ENCODE measurements at places on chromosomes 16 and 17. TPM values are rescaled to one million over a fixed set of nuclear protein-coding genes. Genes with fewer than 3 reads are reported as not detected.

NPTX1 gene
- 86.1 TPM for total RNA-seq

GRCh38 chr16:57310801-57311200 is 26.3 kb upstream of the PLLP start:
- no peak for DNase-seq

KATNB1 gene
- total RNA-seq, result 23.1 TPM

TMEM235 gene
- not detected for total RNA-seq

GRCh38 chr16:1539720-1540555 is 6.5 kb downstream of the TMEM204 start:
- no peak for DNase-seq

GRCh38 chr16:49459953-49460735 is 86.5 kb downstream of the C16orf78 start:
- no peak for DNase-seq

DNA sequence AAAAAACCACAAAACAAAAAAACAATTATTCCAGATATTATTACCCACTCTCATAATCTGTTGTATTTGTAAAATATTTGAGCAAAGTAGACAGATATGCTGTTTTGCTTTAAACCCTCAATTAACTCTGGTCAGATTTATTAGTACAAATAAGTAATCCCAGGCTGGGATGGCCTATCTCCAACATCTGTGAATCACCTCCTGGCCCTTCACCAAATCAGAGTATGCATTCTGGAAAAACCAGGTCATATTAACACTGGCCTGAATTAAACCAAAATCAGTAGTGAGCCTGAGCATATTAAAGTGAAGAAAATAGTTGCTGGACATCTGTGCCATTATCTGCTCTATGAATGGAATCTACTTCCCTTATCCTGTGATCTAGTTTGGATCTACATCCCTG is 41.0 kb downstream of the STAT3 start:
- no peak for DNase-seq

DNA sequence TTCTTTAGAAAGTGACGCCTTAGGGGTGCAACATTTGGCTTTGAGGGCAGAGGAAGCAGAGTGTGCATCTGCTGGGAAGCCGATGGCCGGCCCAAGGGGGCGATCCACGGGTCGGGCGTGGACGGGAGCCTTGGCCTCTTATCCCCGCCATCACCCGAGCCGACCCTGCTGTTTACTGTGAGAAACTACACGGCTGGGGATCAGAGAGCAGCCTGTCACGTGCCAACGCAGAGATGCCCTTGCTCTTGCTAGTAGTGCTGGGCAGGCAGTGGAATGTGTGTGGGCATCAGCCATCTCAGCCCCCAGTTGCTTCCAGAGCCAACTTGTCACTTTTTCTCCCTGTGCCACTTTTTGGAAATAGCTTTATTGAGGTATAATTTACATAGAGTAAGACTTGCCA is 26.7 kb upstream of the ITGB4 start:
- no peak for DNase-seq

- DNase-seq, result no peak
Measured at GRCh38 chr16:61892531-61892930, 143.7 kb downstream of the CDH8 start.

GRCh38 chr17:5181509-5182305 is 10.0 kb downstream of the ZNF594 start:
- DNase-seq, result no peak

KRT33A gene
- not detected for total RNA-seq

DNA sequence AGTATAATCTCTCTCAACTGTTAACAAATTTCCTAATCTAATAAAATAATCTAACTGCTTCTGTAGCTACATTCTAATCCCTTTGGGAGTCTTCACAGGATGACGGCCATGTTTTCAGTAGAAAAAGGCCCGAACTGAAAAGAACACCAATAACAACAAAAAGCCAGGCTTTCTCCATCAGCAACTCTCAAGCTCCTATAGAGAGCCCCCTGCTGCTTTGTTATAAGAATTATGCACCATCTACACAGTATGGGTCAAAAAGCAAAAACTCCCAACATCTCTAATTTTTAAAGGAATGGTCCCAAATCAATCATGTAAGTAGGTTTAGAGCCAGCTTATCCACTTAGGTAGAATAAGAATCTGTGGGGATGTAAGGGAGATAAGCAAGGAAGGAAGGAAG is 163.6 kb upstream of the C17orf78 start:
- no peak for DNase-seq

GRCh38 chr17:10613775-10614513 is 43.2 kb downstream of the MYH3 start:
- no peak for DNase-seq

- DNase-seq, result no peak
Measured at GRCh38 chr17:65536573-65537342, 24.7 kb downstream of the AXIN2 start.

DNA sequence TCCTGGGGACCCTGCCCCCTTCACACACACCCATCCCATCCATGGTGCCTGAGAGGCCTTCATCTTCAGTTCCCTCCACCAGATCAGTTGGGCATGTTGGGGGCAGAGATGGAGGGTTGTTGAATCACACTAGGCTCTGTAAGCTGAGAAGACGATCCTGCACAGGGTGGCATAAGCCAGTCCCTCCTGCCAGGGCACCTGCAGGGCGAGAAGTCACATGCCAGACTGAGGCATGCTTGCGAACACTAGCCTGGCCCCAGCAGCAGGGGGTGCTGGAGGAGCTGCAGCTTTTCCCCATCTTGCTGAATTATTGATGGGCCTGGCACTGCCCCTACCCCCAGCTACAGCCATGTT is 6.1 kb upstream of the TBX2 start:
- no peak for DNase-seq

DNA sequence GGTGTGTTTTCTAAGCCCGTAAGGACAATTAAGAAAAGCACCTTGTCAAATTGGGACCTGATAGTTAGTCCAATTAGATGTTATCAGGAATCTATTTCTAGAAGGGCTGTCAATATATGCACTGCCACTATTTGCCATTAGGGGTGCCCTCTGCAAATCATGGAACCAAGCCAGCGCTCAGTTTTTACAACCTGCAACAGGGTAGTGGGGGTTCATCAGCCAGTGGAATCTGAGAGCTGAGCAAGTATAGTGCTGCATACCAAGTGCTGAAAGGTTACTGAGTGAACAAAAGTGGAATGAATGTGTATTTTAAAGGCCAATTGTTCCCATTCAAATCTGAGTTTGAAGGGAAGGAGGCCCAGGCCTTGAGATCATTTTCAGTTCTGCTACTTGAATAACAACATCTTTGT is 10.4 kb downstream of the PRR11 start:
- DNase-seq, result peak; percentile 56

DNA sequence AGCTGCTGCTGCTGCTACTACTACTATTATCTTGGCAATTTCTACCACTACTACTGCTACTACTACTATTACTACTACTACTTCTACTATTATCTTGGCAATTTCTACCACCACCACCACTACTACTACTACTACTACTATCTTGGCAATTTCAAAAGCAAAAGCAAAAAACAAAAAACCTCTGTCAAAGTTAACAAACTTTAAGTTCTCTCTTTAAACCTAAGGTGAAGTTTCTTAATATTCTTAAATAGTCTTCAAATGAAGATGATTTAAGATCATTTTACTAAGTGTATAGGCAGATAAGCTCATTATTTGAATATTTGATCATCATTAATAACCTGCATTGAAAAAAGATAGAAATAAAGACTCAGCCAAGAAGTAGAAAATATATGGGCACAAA is 118.5 kb downstream of the BRIP1 start:
- DNase-seq, result no peak

GRCh38 chr17:39607851-39608130 is at the start of gene NEUROD2:
Gene NEUROD2, minus strand, starts transcription at chr17:39607920. Its CDS starts 1,321 bp downstream, at chr17:39606599.
- no peak for DNase-seq

DNA sequence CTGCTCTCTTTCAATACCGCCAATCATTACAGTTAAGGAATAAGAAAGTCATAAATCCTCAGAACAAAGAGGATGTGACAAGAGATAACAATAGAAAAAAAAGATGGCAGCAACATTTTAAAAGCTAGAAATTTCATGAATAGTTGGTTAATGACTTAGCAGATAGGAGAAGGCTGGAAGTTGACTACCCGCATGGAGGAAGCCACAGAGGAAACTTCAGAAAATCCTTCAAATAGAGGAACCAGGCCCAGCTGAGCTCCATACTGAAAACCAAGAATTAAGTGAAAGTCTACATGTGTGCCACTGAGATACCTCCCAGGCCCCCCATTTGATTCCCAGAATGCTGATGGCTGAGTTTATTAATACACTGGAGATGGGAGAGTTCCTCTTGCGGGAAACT is 109.3 kb downstream of the GSG1L start:
- DNase-seq, result no peak

- no peak for DNase-seq
Measured at GRCh38 chr17:1638171-1638590, 7.4 kb downstream of the SCARF1 start.

GRCh38 chr17:57555636-57556175 is 189.4 kb downstream of the CCDC182 start:
- no peak for DNase-seq

CCDC57 gene
- total RNA-seq, result 69.7 TPM
